Mesenchymal stem cell (in vitro differentiated cells and primary cell): ENCODE measurements at places on chromosomes 4 and X.

DNA sequence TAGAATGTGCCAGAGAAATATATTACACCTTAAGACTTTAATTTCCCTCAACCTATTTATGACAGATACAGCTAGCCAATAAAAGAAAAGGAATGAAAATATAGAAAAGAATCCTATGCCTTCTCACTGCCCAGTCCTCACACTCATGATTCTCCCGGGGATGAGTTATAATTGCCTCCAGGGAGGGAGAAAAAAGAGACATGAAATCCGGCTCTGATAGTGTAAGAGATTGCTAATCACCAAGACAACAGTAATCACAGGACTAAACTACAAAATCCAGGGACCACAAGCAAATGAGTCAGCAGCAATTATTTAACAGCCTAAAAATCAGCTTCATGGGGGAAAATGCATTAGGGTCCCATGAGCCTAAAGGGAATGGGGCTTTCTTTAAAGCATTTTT lies 95.9 kb upstream of the DUSP21 start:
- peak; percentile 23 for DNase-seq

- peak; percentile 29 for DNase-seq
Observed at GRCh38 chrX:41734530-41734929, 10.5 kb downstream of the GPR82 start.

DNA sequence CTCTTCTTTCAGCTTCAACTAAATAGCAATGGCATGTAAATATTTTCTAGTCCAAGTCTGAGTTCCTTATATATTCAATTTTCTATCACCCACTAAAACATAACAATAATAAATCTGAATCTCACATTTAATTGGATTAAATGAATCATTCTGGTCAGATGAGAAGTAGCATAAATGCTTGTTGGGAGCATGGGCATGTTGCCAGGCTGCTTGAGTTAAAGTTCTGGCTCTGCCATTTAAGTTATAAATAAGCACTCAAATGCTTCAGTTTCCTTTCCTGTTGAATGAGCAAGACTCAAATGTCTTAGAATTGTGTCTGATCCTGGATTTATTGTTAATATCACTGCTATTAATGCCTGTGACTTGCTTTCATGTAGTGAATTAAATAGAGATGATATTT lies 496.3 kb downstream of the STPG2 start:
- DNase-seq = no peak

GRCh38 chrX:133649651-133650050 lies 234.4 kb upstream of the GPC4 start:
- DNase-seq = no peak

GRCh38 chr4:2354118-2354517 lies 64.3 kb downstream of the ZFYVE28 start:
- no peak for DNase-seq

GRCh38 chr4:26368685-26369084 lies 47.9 kb downstream of the RBPJ start:
- DNase-seq = no peak

DNA sequence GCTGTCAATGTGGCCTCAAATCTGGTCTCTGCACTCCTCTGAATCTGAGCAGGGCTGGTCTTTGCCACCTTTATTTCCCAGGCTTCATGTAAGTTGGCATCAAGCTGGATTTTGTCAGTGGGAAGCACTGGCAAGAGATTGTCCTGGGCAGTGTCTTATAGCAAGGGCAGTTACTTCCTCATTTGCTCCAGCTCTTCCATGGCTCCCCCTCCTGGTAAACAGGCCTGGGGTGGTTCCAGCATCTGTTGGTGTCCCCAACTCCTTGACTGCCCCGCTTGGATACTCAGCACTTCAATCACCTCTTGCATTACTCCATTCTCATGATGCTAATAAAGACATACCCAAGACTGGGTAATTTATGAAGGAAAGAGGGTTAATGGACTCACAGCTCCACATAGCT lies 15.0 kb upstream of the REST start:
- no peak for DNase-seq

DNA sequence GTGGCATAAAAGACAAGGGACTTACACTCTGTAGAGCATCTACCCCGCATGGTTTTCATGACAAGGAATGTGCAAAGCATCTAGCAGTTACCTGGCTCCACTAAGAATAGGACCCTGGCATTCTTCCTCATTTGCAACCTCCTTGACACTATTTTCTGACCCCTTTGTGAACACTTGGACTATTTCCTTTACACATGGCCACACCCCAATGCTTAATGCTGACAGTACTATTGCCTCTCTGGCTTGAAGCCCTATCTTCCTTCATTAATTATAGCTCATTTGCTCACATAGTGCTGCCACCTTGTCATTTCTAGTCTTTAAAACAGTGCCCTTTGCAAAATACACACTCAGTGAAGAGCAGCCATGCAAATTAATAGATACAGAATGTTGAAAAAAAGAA lies 226.3 kb upstream of the VCX3A start:
- DNase-seq = no peak

GRCh38 chrX:105765691-105766090 lies 56.6 kb upstream of the NRK start:
- peak; percentile 7 for DNase-seq

DNA sequence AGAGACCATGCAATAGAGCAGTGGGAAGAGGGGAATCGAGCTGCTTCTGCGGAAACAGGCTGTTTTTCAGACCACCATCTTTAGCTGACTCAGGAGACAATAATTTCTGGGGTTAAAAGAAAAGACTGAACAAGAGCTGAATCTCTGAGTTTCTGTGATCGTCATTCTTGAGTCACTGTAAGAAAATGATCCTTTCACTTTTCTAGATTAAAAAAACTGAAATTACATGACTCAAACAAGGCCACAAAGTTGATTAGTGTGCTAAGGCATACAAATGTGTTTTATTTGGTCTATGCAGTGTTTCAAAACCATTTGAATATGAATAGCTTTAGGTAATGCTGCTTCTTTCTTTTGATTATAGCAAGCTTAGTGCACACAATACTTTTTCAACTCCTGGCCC lies 194.4 kb upstream of the RPL34 start:
- DNase-seq = peak; percentile 55

- no peak for DNase-seq
Observed at GRCh38 chr4:48030470-48030869, 13.9 kb downstream of the NIPAL1 start.

- DNase-seq = no peak
Observed at GRCh38 chrX:13967636-13968035, 62.1 kb downstream of the GEMIN8 start.

DNA sequence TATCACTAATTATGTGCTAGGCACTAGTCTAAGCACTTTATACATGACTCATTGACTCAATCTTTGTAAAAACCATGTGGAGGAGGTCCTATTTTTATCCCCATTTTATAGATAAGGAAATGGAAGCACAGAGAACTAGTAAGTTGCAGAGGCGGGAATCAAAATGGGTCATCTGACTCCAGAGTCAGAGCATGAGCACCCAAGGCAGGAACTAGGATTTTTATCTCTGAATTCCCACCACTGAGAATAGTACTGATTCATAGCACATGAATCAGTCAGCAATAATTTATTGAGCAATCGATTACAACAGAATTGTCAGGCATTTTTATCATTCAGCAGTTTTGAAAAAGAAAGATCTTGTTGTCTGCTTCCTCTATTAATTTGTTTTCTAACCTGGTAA lies 19.3 kb downstream of the SCARB2 start:
- peak; percentile 94 for DNase-seq

GRCh38 chr4:150234246-150234645 lies 156.0 kb downstream of the DCLK2 start:
- DNase-seq = peak; percentile 60

DNA sequence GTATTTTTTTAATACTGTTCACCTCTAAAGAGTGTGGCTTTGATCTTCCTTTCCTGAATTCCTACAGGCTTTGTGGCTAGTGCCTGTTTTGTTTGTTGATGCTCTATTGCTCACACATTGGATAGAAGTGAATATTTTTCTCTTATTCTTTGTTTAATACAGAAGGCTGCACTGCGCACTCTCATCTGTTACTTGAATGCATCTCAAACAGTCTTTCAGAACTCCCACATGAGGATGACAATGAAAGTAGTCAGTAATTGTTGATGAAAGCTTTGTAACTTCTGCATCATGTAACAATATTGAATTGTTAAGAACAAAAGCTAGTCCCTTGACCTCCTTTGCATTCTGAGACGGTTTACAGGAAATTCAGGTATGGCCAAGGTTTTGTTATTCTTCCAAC lies 29.1 kb upstream of the GALNT7 start:
- DNase-seq = no peak

DNA sequence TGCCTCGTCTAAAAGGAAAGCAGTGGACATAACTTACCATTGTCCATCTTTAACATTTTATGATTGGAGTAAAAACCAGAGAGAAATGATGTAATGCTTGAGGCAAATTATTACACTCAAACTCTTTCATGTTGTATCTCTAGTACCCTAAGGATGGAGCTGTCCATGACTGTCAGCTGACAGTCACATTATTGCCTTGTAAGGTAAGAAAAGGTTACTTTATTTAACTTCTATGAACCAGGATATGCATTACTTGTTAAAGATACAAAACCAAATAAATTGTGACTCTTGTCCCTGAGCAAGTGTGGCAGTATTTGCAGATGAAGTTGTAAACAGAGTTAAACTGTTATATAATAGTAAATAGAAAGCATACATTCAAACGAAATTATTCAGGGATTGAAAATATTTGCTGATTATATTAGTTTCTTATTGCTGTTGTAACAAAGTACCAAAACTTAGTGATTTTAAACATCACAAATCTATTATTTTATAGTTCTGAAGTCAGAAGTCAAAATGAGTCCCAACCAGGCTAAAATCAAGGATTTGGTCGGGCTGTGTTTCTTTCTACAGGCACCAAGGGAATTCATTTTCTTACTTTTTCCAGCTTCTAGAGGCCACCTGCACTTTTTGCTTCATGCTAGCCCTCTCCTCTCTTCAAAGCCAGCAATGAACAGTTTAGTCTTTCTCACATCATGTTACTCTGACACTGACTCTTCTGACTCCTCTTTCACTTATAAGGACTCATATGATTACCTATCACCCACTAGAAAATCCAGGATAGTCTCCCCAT lies 113.8 kb downstream of the CEP44 start:
- no peak for DNase-seq

GRCh38 chr4:80182237-80182866 lies 15.0 kb upstream of the PRDM8 start:
- no peak for DNase-seq

- DNase-seq = peak; percentile 55
Observed at GRCh38 chr4:37802068-37802666, 24.3 kb upstream of the PGM2 start.

DNA sequence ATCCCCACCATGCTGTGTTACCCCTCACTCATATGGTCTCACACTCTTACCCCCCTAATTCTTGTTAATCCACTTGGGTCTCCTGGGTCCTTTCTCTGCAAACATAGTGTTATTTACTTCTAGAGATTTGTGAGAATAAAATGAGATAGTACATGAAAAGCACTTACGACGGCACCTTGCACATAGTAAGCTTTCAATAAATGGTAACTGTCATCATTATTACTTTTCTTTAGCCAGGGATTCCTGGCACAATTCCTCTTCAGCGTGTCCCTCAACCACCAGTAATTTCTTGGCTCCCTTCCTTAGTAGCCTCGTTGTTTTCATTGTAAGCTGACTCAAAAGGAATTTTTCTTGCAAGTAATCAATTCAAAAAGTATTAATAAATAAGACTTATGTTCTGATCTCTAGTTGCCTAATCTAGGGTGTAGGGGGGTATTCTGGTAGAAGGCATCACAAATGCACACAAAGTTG lies 30.1 kb upstream of the RBMX start:
- DNase-seq = peak; percentile 3

- DNase-seq = no peak
Observed at GRCh38 chrX:77436271-77436670, 10.9 kb upstream of the FGF16 start.

- DNase-seq = peak; percentile 67
Observed at GRCh38 chr4:20506827-20507226, 193.4 kb upstream of the PACRGL start.

GRCh38 chr4:156954587-156954986 lies 17.0 kb downstream of the PDGFC start:
- no peak for DNase-seq

- DNase-seq = no peak
Observed at GRCh38 chr4:138223231-138223910, 18.8 kb downstream of the SLC7A11 start.

- peak; percentile 37 for DNase-seq
Observed at GRCh38 chrX:76279007-76279406, 106.1 kb downstream of the PBDC1 start.

GRCh38 chr4:121370729-121371325 lies 10.0 kb downstream of the QRFPR start:
- peak; percentile 44 for DNase-seq

DNA sequence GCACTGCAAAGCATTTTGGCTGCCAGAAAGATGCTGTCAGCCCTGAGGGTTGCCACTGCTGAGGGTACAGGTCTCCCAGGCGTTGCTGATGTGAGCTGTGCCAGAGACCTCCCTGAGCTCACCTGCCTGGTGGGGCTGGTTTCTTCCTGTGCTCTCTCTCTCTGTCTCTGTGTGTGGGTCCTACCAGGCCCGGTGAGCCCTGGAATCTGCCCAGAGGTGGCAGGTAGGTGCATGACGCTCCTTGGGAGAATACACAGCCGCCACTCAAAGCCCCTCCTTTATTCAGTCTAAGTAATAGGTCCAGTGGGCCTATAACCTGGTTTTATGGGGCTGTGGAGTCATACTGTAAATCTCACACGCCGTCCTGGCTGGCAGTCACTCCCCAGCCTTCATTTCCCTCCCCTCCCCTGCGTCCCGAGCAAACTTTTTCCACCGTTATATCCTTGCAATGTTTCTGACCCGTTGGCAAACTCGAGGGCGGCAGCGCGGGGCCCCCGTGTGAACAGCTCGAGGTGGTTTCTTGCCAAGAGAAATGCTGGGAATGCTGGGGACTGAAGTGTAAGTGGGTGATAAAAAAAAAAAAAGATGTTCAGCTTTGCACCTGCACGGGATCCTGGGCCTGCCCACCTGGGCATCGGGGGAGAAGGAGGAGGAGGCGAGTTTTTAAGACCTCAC lies 245.9 kb downstream of the CRLF2 start:
- no peak for DNase-seq

- DNase-seq = peak; percentile 68
Observed at GRCh38 chr4:108060164-108060563, 70.5 kb downstream of the HADH start.

GRCh38 chr4:101183221-101183620 lies 164.1 kb downstream of the PPP3CA start:
- no peak for DNase-seq

- DNase-seq = no peak
Observed at GRCh38 chr4:20026456-20026855, 225.2 kb upstream of the SLIT2 start.

- peak; percentile 79 for DNase-seq
Observed at GRCh38 chr4:78059524-78059889, 2.4 kb downstream of the FRAS1 start.

- no peak for DNase-seq
Observed at GRCh38 chr4:167578906-167579305, 344.6 kb upstream of the SPOCK3 start.

GRCh38 chrX:17082831-17083230 lies 136.4 kb downstream of the REPS2 start:
- DNase-seq = no peak

DNA sequence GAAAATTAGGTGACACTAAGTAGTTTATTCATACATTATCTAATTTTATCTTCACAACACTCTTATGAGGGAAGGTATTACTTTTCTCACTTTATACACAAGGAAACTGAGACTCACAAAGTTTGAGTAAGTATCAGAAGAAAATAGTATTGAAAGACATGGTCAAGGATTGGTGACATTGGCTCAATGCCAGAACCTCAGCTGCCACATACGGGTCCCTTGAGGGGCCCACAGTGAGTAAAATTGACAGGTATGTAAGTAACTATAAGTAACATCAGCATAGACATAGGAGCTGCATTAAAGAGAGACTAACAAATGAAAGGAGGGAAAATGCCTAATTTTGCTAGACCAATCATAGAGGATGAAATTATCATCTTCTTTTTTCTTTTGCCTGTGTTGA lies 134.1 kb downstream of the COX18 start:
- no peak for DNase-seq
